ENCODE measurements at places on chromosomes 7 and 10.

DNA sequence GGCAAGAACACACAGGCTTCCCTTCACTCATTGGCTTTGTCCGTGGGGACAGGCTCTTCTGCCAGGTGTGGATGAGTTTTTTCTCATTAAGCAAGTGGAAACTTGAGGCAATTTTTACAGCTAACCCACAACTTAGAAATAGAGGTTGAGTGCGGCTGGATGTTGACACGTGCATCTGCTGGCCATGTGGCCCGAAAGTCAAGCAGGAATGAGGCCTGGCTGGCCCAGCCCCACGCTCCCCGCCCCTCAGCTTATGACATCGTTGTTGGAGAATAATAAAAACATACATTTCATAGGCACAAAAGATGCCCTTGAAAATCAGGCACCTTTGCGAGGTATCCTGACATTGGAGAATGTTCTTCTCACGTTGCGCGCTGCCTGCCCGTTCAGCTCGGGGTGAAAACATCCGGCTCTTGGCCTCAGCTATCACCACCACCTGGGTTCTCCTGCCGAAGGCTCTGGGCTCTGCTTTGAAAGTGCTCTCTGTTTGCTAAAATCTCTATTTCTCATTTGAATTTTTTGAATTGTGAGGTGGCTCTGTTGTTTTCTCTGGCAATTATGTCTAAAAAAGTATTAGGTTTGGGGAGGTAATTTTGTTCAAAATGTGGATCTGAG lies 310.7 kb downstream of the WDR37 start:
- DNase-seq: no peak

DNA sequence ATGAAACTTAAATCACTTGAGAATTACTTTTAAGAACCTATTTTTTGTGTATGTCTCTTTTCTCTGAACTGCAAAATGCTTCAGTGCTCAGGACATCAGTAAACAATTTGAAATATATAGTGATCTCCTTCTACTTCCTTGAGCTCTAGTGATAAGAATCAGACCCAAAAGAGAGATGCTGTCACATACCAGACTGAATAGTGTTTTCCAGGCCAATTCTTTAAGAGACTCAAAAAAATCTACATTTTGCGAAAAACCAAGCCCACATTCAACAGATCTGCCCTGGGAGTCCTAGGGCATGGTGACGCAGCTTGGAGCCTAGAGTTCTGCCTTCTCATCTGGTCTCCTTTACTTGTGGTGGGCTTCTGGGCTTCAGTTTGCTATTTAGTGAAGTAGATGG lies 72.1 kb upstream of the SLC13A1 start:
- DNase-seq: no peak

DNA sequence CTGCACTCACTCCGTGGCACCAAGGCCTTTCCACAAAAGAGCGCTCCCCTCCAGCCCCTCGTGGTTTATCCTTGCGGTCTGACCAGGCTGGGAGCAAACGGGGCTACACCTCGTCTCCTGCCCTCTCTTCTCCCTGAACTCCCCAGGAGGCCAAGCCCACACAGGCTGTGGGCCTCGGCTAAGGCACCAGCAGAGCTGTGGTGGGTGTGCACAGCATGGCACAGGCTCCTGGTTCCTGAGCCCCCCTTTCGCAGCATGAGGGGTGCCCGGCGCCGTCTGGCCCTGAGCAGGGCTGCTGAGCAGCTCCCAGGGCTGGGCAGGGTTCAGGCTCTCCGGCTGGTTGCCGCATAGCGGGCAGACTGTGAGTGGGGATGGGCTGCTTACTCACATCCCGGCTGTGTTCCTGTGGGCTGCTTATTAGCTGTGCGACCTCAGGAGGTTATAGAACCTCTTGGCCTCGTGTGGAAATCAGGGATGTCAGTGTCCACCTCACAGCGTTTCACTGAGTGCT lies 90.4 kb downstream of the ZMIZ1 start:
- no peak for DNase-seq

DNA sequence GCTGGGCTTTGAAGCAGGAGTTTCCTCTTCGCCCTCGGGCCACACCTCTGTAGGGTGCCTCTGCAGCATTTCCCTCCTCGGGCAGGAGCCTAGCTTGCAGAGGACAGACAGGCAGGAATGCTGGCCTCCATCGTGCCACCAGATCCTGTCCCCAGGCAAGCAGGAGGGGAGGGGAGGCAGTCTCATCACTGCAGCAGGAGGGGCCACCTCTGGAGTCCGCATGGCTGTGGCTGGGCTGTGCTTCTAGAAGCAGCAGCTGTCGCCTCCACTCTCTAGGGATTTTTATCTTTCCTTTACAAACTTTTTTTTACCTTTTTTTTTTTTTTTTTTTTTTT lies 181.4 kb downstream of the CUX1 start:
- no peak for DNase-seq

DNA sequence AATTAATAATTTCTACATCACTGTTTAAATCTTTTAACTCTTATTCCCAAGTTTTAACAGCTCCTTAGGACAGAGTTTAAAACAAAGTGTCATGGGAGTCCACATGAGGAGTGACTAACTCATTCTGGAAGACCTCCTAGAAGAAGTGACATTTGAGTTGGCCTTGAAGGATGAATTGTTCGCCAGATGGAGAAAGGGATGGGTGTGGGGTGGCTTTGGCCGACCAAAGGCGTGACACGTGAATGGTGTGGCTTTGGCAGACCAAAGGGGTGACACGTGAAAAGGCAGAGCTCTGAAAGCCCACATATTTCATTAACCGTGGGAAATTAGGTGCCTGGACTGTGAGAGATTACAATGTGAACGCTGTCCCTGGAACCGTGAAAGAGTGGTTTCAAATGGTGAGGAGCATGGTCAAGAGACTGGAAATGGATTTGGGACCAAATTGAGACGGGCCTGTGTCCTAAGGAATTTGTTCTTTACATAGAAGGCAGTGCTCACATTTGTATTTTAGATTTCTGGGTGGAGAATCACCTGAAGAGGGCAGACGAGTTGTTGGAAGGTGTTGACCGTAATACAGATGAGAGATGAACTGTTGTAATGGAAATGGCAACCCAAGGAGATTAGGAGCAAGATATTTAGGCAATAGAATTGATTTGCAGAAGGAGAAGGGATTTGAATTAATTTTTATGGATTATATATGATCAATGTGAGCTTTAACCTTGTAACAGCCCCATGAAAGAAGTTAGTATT lies 228.1 kb downstream of the BICC1 start:
- DNase-seq: no peak

- no peak for DNase-seq
Measured at GRCh38 chr10:99756159-99756558, 24.1 kb downstream of the CUTC start.

DNA sequence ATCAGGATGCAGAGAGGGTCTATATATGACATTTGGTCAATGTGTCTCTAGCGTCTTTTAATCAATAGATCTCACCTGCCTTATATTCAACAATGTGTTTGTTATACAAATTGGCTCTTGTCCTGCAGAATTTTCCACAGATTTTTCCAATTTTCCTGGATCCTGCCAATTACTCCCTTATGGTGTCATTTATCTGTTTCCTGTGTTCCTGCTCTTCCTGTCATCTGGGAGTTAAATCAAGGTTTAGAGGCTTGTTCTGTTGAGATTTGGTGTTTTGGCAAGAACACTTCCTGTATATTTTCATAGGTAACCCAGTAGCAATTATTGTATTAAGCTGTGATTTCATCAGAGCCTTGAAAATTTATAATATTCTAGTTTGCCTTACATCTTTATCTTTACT lies 8.8 kb upstream of the C10orf71 start:
- DNase-seq: no peak
